ENCODE measurements at places on chromosomes 6 and 20.

GRCh38 chr6:3746119-3746691, 5.3 kb downstream of the PXDC1 start:
- DNase-seq: no peak

- no peak for DNase-seq
Measured at GRCh38 chr6:80010288-80010687, 5.8 kb downstream of the TTK start.

- no peak for DNase-seq
Measured at GRCh38 chr20:60144404-60144803, 186.2 kb downstream of the CDH26 start.

DNA sequence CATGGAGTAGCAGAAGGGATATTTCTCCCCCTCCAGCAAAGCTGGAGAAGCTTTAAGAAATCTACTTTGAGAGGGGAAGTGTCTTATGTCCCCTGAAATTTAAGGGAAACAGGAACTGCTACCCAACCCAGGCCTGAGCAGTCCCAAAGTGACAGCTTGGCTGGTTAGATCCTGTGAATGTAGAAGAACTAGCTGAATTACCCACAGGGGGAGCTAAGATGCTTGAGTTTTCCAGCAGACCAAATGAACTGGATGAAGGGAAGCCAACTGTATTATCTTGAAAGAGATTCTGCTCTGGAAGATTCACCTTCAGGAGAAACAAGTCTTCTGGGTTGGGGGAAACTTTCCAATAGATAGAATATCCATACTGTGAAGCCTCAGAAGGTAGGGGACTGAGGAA, 303.3 kb upstream of the MMS22L start:
- DNase-seq: peak; percentile 2

DNA sequence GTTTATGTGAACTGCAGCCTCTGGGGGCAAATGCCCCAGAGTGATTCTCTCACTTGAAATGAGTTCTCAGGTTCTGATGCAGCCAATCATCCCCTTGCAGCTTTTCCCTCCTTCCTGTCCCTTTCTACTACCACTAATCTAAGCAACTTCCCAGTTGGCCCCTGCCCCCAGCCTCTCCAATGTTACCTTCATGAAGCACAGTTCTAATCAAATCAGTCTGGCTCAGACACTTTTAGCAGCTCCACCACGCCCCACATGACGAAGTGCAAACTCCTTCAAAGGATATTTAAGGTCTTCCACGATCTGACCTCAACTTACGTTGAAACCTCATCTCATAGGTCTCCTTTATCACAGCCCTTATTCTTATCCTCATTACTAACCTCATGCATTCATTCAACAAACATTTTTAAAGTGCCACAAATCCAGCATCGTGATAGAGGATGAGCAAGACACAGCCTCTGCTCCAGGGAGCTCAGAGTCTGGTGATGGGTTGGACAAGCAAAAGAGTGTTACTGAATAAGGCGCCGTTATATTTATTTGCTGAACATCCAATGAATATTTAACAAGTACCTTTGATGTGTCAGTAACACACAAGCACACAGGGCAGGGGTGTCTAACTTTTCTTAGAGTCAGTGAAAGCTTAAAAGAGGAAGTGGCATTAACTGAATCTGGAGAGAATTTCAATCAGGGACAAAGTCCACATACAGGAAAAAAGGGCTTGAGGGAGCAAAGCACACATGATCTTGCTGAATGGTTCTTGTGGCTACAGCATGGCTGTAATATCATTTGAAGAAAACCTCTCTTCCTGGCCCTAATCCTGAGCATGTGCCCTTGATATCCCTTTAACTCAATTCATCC, 20.4 kb upstream of the DTNBP1 start:
- no peak for DNase-seq

GRCh38 chr6:122833021-122833491, 44.0 kb downstream of the SMPDL3A start:
- peak; percentile 56 for DNase-seq

GRCh38 chr6:149026530-149026942, 279.7 kb downstream of the UST start:
- DNase-seq: peak; percentile 13

GRCh38 chr6:11785415-11785773, 6.8 kb upstream of the ADTRP start:
- no peak for DNase-seq

DNA sequence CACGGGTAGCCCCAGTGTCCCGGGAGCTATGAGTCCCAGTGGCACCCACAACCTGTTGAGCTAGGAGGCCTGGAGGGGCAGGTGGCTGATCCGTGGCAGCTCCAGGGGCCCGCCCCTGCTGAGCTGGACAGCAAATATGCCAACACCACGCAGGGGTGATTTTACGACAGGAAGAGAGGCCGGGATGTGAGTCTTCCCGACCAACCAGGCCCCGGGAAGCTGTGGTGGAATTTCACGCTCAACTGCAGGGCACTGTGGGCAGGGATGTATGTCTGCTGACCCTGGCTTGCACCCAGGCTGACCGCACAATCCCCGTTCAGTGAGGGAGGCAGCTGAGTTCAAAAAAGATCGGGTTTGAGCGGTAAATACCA, 183.9 kb downstream of the ERMARD start:
- DNase-seq: no peak

DNA sequence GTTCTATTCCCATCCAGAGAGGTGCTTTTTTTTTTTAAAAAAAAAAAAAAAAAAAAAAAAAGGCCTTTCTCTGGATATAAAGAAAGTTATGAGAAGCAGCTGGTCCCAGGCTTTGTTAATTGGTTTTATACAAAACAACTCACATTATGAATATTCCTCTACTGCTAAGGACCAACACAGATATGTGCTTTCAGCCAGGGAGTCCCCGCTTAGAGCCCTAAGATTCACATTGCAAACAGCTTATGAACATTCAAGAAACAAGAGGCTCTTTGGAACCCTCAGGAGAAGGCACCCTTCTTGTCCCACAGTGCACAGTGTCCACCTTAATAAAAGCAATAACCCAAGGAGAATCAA, 53.5 kb upstream of the GPR31 start:
- DNase-seq: no peak

DNA sequence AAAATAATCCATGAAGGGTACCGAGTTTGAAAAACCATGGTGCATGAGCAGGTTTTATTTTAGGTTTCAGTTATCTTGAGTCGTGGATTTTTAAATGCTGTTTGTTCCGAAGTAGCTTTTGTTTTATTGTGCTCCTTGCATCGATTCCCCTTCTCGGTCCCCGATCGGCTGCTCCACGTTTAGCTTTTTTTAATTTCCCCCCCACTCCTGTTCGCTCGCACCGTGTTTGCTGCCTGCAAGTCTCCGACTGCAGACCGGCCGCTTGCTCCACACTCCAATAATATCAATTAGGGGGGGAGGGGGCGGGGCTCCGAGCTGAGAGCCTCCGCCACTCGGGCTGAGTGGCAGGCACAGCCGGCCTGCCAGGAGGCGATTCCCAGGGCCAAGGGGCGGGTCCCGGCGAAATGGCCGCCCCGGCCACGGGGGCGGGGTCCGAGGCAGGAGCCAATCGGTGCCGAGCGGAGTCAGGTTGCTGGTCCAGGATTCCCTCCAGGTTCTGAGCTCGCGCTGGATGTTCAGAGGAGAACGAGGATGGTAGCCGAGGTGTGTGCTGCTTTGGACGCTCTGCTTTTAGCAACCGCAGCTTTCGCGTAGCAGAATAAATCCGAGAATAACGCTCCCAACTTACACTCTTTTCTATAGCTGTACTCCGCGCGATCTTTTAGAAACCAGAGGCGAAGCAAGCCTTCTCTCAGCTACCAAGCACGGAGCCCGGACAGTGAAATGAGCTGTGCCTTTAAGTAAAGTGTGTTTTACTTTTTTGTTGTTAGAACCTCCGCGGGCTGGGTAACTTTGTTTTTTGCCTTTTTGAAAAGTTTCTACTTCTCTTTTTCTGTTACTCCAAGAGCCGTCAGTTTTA, at the start of gene EPHA7:
Gene EPHA7, minus strand, starts transcription at position 256 of the 859 bp plus-strand sequence. Its CDS starts 218 bp downstream, at position 38.
- DNase-seq: peak; percentile 78

GRCh38 chr6:141364232-141364631, 768.5 kb upstream of the GJE1 start:
- DNase-seq: no peak

DNA sequence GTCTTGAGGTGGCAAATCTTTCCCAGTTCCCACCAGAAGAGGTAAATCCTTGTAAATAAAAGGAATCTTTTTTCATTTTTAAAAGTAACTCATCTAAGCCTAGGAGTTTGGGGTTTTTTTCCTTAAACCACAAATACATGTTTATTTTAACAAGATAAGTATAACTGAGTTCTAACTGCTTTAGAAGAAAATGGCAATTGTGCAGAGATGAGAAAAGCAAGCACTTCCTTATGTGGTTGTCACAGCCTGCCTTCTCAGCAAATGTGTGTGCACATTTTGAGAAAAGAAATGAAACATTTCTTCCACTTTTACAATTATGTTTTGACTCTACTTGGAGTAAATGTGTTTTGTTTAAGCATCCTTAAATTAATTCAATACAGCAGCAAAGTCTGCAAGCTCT, 17.7 kb downstream of the HCK start:
- DNase-seq: no peak

GRCh38 chr20:16257813-16258430, 315.3 kb downstream of the KIF16B start:
- DNase-seq: no peak

- no peak for DNase-seq
Measured at GRCh38 chr6:33201147-33201545, 479 bp downstream of the SLC39A7 start.

- no peak for DNase-seq
Measured at GRCh38 chr6:48826152-48826515, 636.9 kb downstream of the MMUT start.

DNA sequence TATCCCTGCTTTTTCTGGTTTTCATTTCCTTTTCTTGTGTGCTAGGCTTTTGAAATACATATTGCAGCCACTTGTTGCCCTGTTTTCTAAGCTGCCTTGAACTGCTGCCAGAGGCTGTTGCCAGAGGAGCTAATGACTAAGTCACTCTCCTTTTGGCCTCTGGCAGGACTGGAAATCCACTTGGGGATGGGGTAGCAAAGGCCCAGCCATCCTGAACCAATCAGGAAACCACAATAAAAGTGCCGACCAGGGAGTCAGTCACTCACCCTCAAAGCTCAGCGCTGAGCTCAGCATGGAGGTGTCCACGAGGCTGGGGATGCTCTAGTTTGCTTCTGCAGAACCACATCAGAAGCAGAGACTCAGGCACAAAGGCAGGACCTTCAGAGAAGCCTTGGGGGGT, 813.0 kb downstream of the DHX35 start:
- DNase-seq: no peak

DNA sequence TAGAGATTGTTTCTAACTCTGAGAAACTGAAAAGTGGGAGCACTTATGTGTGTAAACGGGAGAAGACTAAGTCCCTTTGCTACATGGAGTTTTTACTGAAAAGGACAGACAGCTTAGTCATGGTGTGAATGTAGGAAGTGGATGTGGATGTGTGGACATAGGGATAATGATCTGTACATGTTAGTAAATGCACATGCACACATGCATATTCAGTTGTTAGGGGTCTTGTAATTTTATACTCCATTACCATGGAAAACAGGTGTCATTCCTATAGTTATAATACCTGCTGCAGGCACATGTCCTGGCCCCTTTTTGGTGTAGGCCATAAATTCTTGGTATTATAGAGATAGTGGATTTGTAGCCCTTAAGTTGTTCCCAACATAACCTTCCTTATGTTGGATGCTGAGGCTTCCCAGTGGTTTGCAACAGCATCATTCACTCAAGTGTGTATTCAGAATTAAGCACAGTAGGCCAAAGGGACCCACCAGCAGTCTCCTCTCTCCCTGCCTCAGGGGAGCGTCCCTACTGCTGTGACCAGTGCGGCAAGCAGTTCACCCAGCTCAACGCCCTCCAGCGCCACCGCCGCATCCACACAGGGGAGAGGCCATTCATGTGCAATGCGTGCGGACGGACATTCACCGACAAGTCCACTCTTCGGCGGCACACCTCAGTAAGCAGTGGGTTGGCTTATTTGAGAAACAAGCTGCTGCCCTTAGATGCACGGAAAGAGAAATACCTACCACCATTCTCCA, 7.3 kb downstream of the GZF1 start:
- DNase-seq: no peak

DNA sequence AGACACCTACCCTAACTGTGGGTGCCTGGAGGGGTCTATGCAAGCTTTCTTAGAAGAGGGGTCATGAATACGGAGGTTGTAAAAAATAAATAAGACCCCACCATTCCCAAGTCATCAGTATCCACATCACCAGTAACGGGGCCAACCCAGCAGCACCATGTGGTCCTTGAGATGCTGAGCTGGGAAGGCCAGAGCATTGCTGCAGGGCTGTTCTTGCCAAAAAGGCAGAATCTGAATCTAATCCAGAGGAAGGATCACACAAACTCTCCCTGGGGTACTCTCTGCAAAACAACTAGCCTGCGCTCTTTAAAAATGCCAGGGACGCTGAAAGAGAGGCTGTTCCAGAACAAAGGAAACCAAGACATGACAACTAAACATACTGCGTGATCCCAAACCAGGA, 43.2 kb downstream of the SSR1 start:
- no peak for DNase-seq

DNA sequence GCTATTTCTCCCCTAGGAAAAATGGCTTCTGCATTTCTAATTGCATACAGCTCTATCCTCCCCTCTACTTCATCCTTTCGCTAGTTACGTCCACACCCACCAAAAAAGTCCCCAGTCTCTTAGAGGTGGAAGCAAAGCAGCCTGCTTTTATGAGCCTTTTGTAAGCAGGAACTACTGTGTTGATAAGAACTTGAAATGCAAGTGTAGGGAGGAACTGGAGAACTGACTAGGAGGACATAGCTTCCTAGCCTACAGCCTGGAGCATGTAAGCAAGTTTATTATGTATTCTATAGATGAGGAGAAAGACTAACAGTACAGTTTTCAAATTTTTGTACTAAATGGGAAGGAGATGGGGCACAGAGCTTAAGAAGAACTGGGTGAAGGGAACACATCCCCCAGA, 10.3 kb downstream of the ARHGAP18 start:
- DNase-seq: no peak

GRCh38 chr6:134223796-134224420, 94.0 kb downstream of the SGK1 start:
- DNase-seq: no peak

- DNase-seq: no peak
Measured at GRCh38 chr6:169575365-169575764, 126.5 kb downstream of the WDR27 start.

- no peak for DNase-seq
Measured at GRCh38 chr6:17878734-17879133, 108.7 kb downstream of the KIF13A start.

DNA sequence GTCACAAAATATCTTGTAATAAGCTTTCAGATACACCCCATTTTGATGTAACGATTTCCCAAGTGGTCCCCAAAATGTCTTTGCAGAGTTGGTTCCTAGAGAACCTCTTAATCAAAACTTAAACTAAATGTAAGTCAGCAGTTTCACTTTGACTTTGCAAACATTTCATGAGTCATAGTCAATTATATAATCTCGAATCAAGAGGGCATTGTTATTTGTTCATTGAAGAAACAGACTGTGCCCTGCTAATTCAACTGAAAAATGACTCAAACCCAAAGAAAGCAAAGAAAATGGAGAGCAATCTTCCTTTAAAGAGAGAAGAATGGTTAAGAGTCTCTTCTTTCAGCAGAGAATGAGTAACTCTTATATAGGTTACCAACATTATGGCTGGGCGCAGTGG, 58.3 kb downstream of the IPCEF1 start:
- peak; percentile 85 for DNase-seq
